Sciatic nerve (tissue), 2 donors: ENCODE measurements at places on chromosomes 6 and 20.

DNA sequence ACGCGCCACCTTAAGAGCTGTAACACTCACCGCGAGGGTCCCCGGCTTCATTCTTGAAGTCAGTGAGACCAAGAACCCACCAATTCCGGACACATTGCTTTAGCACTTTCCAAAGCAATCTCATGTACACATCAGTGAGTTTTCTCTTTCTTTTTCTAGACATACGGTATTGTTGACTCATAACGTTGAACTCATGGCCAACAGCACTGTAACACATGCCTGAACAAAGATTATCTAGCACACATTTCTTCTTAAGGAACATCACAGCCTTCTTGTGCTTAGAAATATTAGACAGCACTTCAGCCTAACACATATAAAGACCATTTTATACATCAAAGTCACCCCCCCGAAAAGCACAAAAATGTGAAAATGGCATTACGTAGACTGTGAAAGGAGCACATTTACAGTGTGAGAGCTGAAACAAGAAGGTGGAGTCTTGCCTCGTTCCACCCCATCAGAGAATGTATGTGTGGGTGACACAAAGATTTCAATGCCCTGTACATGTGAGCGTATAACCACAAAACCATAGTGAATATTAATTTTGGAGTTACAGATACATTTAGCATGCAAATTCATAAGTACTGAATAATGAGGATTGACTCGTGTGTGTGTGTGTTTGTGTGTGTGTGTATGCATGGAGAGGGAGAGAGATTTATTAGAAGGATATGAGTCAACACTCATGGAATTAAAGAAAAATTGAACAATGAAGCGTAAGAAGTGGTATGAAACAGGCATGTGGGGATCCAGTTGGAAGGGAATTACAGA is 134.1 kb downstream of the FAM83B start:
- DNase-seq: no peak

DNA sequence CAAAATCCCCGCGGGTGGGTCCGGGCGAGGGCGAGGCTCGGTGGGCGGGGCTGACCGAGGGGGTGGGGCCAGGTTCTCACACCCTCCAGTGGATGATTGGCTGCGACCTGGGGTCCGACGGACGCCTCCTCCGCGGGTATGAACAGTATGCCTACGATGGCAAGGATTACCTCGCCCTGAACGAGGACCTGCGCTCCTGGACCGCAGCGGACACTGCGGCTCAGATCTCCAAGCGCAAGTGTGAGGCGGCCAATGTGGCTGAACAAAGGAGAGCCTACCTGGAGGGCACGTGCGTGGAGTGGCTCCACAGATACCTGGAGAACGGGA is 809 bp downstream of the HLA-G start:
- no peak for DNase-seq

GRCh38 chr6:4606821-4607704 is 169.1 kb upstream of the CDYL start:
- DNase-seq: peak; percentile 65

DNA sequence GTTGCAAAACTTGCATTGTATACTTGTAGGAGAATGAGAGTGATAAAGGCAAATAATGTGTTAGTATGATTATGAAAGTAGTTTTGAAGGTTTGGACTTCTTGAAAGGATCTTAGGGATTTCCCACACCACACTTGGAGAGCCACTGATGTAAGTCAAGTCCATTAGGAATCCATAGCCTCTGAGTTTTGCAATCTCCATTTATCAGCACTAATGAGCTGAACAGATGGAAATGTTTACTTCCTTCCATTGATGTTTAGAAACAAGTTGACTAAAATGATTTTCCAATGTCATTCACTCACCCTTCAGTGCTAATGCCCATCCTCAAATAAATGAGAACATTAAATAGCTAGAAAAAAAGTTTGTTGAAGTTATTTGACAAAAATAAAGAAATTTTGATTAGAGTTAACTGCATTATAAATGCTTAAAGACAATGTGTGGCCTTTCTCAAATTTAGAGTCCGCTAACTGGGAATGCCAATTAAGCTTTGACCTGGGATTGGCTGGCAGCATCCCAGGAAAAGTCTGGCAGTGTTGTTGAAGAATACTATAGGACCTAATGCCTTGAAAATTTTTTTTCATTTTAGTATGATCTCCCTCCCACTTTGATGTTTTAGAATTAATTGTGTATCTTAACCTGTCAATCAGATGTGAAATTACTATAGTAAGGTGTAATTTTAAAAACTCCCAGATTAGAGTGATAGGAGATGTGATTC is 68.0 kb downstream of the SLC35F1 start:
- DNase-seq: no peak

- DNase-seq: peak; percentile 67
Measured at GRCh38 chr6:37624606-37625574, 72.8 kb downstream of the MDGA1 start.

DNA sequence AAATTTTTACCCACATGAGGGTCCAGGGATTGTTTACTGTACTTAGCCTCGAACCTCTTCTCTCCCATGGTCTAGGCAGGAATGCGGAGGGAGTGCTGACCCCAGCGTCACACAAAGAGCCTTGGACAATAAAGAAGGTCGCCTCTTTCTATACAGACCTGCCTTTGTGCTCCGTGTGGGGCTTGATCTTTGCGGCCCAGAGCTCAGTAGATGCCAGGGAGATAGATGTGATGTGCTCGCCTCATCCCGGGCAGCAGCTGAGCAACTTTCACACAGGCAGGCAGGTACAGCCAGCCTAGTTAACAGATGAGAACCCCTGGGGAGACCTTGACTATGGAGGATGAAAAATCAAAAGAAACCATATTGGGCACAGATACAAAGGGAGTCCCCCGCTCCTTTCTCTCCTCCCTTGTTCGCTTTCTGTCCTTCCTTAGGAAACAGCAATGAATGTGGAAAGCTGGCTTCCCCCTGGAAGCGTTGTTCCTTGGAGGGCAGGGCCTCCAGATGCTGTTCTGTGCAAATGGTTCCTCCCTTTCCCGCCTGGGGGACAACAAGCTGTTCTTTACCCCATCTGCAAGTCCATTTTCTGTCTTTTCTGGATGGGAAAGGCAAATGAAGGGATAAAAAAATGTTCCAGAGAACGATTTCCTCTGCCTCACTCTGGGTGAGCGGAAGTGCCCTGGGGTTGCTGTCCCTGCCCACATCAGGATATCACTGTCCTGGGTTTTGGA is 128.3 kb downstream of the OLIG3 start:
- no peak for DNase-seq

- no peak for DNase-seq
Measured at GRCh38 chr6:116945809-116946208, 68.8 kb downstream of the RFX6 start.

- no peak for DNase-seq
Measured at GRCh38 chr6:604579-604978, 52.3 kb downstream of the HUS1B start.

DNA sequence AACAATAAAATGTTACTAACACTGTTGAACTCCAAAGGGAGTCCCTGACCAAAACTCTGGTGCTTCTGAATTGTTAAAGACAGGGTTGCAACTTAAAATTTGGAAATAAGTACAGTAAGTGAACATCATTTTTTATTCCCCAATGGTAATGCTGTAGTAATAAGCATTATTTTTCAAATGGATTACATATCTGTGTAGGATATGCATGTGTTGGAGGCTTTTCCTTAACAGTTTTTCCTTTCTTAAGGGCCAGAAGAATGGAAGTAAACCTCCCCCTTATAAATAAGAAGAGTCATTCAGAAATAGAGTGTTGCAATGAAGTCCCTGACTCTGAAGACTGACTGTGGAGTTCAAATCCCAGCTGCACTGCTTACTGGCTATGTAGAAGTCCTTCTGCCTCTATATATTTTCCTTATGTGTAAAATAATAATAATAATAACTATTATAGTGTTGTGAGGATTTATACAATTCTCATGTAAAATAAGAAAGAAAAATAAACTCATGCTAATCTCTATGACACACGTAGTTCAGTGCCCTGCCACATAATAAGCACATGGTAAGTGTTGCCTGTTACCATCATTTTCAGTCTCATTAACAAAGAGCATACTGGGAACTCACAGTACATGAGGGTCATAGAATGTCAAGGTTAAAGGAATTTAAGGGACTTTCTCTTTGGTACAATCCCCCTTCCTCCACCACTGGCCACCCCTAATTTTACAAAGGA is 129.8 kb upstream of the SMLR1 start:
- no peak for DNase-seq

- no peak for DNase-seq
Measured at GRCh38 chr6:137736048-137736818, 130.8 kb upstream of the TNFAIP3 start.

DNA sequence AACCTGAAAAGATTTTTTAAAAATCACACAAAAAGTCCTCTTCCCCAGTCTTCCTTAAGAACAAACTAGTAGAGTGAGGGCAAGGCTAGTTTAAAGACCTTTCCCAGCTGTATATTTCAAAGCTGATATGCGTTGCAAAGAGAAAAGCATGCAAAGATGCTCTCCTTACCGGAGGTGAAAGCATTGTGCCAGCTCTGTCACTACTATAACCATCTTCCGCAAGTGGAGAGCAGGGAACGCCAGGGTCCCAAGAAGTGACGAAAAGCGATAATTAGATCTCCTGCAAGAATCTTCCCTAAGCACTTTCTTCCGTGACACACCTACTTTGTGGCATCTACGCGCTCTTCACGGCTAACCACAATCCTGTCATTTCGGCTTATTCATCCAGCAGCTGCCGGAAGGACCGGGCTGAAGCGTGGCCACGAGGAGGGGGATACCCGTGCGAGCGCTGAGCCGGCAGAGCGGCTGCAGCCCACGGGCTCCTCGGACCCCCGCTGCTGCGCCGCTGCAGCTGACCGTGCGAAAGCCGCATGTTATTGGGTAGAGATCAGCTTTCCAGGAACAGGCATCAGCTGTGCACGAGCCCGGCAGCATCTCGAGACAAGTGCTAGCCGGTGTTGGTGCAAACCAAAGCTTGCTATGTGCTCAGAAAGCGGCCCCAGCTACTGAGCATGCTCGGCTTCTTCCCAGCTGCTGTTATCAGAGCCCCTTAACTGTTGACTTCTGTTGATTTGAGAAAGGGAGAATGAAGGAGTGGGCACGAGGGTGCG is 57.2 kb upstream of the ARHGAP18 start:
- DNase-seq: peak; percentile 62

GRCh38 chr6:96789871-96790270 is 47.4 kb downstream of the GPR63 start:
- no peak for DNase-seq

GRCh38 chr6:21824431-21825177 is 231.1 kb downstream of the SOX4 start:
- no peak for DNase-seq
